ENCODE measurements at places on chromosomes 2 and 18.

GRCh38 chr2:8312221-8312620 lies 369.6 kb upstream of the ID2 start:
- DNase-seq, result no peak

DNA sequence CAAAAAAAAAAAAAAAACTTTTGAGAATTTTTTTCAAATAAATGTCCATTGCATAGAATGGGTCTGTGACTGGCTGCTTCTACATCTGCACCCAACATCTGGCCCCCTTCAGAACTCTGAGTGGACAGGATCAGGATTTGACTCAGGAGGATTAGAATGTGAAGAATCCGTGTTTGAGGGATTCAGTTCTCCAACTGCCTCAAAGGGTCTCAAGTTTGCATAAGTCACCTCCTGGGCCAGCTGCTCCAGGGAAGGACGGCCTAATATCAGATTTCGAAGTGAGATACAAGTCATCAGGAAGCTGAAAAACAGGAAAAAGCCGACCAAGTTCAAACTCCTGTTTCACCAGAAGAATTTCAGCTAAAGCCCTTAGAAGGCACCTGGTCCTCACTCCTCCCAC lies 10.9 kb downstream of the MAT2A start:
- DNase-seq, result no peak

DNA sequence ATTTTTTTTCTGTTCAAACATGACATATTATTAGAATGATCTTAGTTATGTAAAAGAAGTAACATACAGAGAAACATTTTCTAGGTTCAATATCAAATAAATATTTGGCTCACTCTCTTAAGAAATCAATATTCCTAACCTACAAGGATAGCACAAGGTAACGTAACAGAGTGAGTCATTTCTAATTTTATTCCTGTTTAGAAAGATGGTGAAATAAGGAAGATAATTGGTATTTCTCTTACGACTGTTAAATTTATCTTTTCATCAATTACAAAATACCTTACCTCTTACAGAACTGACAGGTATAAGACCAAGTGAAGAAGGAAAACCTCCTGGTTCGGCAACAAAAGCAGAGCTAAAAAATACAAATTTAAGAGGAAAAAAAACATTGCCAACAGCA lies 45.1 kb downstream of the PRELID3A start:
- no peak for DNase-seq

DNA sequence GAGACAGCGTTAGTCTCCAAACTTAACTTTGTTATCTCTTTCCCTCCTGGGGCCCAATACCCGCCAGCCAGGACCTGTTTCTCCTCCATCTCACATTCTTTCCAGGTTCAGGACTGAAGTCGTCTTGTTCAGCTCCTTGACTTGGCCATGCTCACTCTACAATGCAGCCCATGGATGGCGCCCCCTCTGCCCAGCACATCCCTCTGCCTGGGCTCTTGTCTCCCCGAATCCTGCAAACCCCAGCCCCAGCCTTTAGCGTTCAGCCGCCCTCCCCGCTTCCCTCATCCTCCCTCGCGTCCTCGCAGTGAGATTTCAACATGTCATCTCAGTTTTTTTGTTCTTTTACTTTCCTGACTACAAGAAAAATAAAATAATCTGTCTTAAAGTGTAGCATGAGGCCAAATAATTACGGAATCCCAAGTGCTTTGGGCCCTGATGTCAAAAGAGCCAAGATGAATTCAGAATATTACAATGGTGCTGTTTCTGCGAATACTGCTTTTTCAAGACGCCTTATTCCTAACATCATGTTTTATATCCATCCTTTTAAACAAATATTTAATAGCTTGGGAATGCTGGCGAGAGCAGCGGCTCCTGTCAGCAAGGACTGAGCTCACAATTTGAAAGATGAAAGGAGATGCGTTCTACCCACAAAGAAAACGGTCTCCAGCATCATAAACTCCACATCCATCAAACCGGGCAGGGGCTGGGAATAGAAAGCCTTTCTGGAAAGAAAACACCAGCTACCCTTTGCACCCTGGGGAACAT lies 1.0 kb downstream of the FAM178B start:
- DNase-seq, result no peak

- DNase-seq, result no peak
Measured at GRCh38 chr18:12455496-12455895, 47.8 kb downstream of the PRELID3A start.

All from stimulated activated CD8-positive, alpha-beta memory T cell treated with anti-CD3 and anti-CD28 coated beads, Interleukin-15, amount 100 ng/mL, for 4 hours (primary cell).